ENCODE measurements at places on chromosomes 5 and 9. TPM values are rescaled to one million over a fixed set of nuclear protein-coding genes. Genes with fewer than 3 reads are reported as not detected.

RAD50 gene
- 39.7 TPM for total RNA-seq

MAMDC4 gene
- 15.5 TPM for total RNA-seq

TUSC1 gene
- total RNA-seq = not detected

ARID3C gene
- total RNA-seq = 0.26 TPM

GMCL2 gene
- total RNA-seq = not detected

P4HA2 gene
- total RNA-seq = 19.4 TPM

MOB3B gene
- total RNA-seq = 0.29 TPM

DMRT3 gene
- not detected for total RNA-seq

PCDHGA12 gene
- not detected for total RNA-seq

GRXCR2 gene
- not detected for total RNA-seq

TAS2R1 gene
- not detected for total RNA-seq

NELFB gene
- total RNA-seq = 70.8 TPM
